ENCODE measurements at places on chromosomes 2 and 18.

DNA sequence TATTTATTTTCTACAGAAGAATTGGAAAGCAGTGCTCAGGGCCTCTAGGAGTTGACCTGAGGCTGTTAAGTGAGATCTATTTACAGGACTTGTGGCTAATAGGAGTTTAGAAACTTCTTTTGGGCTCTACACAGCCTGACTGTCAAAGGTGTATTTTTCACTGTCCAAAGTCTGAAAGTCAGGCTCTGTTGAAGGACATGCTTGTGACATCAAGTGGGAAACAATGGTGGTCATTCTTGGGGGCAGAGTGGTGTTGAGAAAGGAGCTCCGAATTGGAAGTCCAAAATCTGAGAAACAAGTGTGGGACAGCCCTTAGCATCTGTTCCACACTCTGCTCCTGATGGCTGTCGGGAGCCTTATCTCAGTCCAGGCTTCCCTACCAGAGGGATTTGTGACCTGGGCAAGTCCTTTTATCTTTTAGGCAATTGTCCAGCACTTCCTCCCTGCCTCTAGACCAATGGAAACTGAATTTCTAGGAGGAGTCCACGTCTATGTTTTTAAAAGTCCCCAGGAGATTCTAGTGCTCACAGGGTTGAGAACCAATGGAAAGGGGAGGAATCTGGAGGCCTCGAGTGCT, 76.4 kb downstream of the LIPG start:
- DNase-seq = no peak

DNA sequence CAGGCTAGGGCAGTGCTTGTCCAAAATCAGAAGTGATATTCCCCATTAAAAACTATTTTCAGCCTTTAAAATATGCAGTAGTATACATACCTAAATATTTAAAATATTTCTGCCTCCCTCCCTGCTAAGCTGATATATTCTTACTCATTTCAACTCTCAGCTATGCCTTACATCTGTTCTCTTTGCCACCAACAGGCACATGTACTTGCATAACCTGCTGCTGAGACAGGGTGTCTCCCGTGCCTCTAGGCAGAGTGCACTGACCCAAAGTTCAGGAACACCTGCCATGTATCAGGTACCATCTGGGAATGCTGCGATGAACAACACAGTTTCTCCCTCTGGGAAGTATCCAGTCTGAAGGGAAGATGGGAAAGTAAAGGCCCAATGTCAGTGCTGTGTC, 91.7 kb downstream of the STK39 start:
- no peak for DNase-seq

DNA sequence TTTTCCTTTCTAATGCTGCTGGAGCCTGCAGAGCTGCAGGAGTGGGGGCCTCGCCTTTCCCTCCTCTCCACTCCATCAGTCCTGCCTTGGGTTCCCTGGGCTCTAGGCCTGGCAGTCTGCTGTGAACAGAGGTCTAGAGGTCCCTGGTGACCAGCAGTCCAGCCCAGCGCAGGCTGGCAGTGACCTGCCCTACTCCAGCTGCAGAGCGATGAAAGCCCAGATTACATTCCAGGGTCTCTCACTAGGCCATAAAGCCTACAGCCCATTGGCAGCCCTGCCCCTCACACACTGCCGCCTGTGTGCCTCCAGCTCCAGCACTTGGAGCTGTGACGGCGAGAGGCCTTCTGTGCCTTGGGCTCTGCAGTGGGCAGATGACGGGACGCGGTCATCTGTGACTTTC, 14.8 kb upstream of the MAL start:
- DNase-seq = no peak

DNA sequence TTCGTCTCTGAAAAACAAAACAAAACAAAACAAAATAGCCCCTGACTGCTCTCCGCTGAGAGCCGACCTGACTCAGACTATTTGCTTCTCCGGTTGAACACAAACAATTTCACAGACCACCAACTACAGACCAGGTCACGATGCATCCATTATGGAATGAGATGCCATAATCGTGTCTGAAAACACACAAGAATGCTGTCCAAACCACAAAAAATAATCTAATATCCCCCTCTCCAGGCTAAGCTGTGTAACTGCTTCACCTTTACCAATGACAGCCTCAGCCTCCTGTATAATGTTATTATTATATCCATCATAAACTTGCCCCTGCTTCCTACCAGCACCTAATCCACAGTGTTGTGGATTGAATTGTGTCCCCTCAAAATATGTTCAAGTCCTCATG, 114.7 kb downstream of the DNAH6 start:
- no peak for DNase-seq

DNA sequence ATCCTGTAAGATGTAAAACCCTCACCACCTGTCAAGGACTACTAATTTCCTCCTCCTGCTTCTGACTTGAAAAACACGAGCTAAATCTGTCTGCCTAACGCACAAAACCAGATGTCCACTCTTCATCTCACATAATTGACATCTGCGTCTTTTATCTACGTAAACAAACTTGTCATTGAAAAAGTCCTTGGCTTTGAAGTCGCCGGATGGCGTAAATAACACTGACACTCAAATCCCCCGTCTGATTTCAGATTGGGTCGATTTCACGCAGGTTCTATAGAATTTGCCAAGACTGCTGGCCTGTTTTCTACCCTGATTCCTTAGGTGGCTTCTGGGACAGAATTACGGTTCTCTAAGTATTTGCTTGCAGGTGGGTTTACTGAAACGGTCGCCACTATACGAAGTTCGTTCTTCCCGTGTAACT, 539 bp upstream of the MOB4 start:
- no peak for DNase-seq

- no peak for DNase-seq
These were observed 76.6 kb downstream of the COBLL1 start for GRCh38 chr2:164764996-164765395.

GRCh38 chr2:46320141-46320567, 22.9 kb downstream of the EPAS1 start:
- DNase-seq = no peak

DNA sequence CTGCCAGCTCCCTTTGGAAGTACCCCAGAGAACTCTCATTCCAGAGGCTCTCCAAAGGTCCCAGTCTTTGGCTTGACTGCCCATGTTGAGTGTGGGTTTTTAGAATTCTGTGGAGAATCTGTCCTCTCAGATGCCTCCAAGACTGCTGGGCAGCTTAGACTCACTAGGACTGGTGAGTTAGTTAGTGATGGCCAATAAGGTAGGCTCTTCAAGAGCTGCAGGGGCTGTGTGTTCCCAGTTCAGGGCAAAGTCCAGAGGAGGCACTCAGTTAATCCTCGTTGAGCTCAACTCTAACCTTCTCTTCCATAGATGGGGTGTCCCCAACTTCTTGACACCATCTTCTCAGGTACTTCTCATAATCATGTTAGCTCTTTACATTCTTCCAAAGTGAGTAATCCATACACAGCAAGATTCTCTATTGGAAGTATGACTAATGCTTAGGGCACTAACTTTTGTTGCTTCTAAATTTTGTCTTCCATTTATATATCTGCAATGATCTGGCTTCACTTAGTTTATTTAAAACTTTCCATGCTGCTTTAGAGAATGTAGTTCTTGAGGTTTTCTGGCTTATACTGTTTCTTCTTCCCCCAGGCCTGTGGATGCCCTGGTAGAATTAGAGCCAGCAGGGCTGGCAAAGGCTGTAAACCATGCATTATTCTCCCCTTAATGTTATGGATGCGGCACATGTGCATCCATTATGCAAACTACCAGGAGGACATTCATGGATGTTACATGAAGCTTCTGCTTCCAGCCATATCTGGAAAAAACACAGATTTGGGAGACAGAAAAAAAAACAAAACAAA, 88.9 kb downstream of the POLE4 start:
- DNase-seq = no peak

GRCh38 chr18:32383050-32383819, 87.4 kb downstream of the GAREM1 start:
- DNase-seq = no peak

GRCh38 chr2:113986762-113987290, 96.9 kb downstream of the ACTR3 start:
- DNase-seq = no peak

DNA sequence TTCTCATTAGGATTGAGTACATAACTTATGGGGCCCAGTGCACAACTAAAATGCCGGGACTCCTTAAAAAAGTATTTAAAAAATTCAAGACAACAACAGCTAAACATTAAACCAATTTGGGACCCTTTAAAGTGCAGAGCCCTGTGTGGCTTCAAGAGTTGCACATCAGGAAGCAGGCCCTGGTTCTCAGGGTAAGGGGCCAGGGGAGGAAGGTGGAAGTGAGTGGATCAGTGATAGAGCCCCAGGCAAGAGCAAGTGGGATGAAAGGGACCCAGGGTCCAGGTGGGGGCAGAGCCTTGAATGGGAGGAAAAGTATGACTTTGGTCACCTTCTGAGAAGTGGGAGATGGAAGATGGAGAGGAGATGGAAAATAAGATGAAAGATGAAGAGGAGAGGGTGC, 2.3 kb upstream of the FHOD3 start:
- DNase-seq = no peak

GRCh38 chr2:18362696-18363095, 197.8 kb downstream of the RDH14 start:
- no peak for DNase-seq

- peak; percentile 69 for DNase-seq
These were observed at the start of gene MBOAT2 for GRCh38 chr2:9003616-9004337. MBOAT2 (minus strand) TSS chr2:9003684; CDS start chr2:9003614, 70 bp downstream.

DNA sequence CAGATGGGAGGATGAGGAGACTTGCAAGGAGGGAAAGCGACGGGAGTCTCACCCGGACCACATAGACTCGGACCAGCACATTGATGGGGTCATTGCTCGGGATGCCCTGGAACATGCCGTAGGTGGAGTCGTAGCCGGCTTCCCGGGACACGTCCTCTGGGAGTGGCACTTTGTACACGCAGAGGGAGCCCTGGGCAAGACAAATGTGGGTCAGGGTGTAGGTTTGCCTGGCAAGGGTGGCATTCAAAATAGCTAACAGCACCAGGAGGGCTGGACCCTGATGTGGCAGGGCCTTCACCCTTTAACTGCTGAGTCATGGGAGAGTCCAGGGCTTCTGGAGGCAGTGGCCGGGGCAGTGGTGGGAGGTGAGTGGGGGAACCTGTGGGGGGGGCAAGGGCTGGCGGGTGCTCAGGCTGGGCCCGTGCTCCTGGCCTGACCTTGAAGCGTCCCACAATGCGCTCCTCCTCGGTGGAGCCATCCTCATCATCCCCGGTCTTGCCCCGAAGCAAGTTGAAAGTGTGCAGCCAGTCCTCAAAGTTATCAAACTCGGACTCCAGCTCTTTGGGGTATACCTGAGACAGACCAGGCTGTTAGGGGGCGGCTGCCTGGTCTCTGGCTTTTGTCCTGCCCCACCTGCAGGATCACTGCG, 11.1 kb downstream of the OTOF start:
- no peak for DNase-seq

GRCh38 chr2:154306266-154306970, 392.1 kb upstream of the KCNJ3 start:
- no peak for DNase-seq

- no peak for DNase-seq
These were observed 203.2 kb downstream of the SH3RF3 start for GRCh38 chr2:109331896-109332848.

DNA sequence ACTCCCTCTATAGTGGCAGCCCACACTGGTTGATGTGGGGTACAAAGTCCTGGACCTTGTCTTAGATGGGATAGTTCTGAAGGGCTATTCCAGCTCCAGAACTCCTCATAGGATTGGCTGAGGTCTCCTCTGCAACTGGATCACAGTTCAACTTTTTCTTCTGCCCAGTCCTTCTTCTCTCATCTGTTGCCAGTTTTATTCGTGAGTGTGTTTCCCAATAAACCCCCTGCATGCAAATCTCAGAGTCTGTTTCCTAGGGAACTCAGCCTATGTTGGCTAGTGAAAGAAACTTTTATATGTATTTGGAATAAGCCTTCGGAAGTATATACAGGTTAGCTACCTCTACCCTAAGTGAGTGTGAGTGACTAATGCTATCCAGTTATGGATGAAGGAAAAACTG, 823.4 kb downstream of the SLC4A3 start:
- DNase-seq = no peak

Data from activated gamma-delta T cell treated with Interleukin-2 at 50 U/mL for 16 hours (primary cell).